Activated CD4-positive, alpha-beta T cell treated with anti-CD3 and anti-CD28 coated beads, Interleukin-2, amount 10 ng/mL, durations not matched to agents 7 days and 5 days (primary cell): ENCODE measurements at places on chromosomes 12 and 14.

DNA sequence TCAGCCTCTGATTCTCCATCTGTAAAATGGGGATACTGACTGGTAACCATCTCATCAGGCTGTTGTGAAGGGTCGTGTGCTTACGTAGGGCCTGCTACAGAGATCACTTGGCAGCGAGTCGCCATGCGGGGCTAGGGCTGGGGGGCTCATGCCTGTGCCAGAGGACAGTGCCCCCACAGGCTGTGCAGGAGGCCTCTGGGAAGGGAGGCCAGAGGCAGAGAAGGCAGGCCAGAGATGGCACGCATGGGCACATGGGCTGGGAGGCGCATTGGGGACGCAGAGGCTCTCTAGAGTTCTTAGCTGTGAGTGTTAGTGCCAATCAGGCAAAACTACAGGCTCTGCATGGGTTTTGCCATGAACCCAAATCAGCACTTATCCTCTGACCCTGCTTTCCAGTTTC is 3.5 kb upstream of the BDKRB2 start:
- no peak for DNase-seq

DNA sequence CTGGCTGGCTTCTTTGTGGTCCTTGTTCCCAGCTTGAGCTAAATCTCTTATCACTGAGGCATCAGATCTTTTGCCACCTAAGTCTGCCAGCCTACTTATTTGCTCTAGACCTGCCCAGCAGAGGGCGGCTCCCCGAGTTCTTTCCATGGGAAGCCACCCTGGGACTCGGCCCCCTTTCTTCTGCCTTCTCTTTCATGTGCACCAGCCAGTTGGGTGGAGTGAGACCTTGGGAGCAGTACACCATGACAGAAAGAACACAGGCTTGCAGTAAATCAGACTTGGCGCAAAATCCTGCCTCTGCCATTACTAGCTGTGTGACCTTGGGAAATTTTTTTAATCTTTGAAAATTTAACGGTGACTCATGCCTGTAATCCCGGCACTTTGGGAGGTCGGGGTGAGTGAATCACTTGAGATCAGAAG is 7.4 kb downstream of the SMAGP start:
- DNase-seq, result peak; percentile 43

GRCh38 chr14:96793547-96793946 is 3.6 kb upstream of the VRK1 start:
- no peak for DNase-seq

- DNase-seq, result no peak
Observed at GRCh38 chr14:29043737-29044136, 277.1 kb downstream of the FOXG1 start.
